ENCODE measurements at places on chromosomes 2 and 18. TPM values are rescaled to one million over a fixed set of nuclear protein-coding genes. Genes with fewer than 3 reads are reported as not detected.

The PLCD4 gene
- 1.9 TPM for total RNA-seq

The LRRTM1 gene
- 6.7 TPM for total RNA-seq

The PDE11A gene
- 0.75 TPM for total RNA-seq

The MTCL1 gene
- total RNA-seq, result 105 TPM

The TEKT4 gene
- total RNA-seq, result not detected

Data from ascending aorta (tissue), 2 donors.